Gastroesophageal sphincter (tissue), 4 donors: ENCODE measurements at places on chromosomes 12 and 14. TPM values are rescaled to one million over a fixed set of nuclear protein-coding genes. Genes with fewer than 3 reads are reported as not detected.

DNA sequence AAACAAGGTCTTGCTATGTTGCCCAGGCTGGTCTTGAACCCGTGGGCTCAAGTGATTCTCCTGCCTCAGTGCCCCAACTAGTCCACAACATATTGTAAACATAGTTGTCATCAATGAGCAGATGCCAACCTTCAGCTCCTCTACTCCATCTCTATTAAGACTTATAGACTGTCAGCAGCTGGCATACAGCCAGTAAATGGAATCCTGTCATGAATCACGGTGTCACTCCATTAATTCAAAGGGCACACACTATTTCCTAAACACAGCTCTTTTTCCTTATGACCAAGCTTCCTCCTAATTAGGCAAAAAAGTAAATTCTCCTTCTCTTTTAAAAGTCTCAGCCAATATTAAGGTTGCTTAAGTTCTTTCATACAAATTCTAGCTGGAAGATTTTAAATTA lies 111.2 kb downstream of the ITPR2 start:
- ATAC-seq = no peak

GRCh38 chr14:102279688-102280348 lies 25.1 kb downstream of the MOK start:
- ATAC-seq = no peak

DNA sequence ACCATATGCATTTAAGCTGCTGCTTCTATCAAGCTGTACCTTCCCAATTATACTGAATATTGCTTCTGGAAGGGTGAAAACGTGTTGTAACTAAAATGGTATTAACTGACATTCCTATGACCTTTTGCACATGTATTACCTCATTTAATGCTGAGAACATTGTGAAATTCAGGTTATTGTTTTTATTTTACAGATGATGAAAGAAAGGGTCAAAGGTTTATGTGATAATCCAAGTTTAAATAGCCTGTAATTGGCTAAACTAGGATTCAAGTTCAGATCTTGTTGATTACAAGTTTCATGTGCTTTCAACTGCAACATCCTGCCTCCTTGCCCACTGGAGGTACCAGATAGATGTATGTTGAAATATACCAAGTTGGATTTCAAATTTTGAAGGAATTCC lies 433.3 kb upstream of the PRICKLE1 start:
- ATAC-seq = no peak

DNA sequence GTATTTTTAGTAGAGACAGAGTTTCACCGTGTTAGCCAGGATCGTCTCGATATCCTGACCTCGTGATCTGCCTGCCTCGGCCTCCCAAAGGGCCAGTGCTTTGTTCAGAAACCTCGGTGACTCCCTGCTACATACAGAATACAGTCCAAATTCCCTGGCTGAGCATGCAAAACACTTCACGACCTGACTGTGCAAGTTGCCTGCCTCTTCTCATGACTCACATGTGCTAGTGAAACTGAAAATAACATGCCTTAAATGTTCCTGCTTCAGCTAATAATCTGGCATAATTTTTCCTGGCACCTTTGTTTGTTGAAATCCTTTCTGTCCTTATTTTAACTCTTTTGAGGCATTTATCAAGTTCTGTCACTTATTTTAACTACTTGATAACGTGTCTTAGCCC lies 8.2 kb downstream of the DMAC2L start:
- ATAC-seq = peak; percentile 48

- peak; percentile 85 for ATAC-seq
Observed at GRCh38 chr14:95527387-95528002, 7.4 kb upstream of the GLRX5 start.

CIPC gene
- total RNA-seq = 49.0 TPM
